CD4-positive, alpha-beta T cell treated with Interleukin-10 for 1 hour (primary cell): ENCODE measurements at places on chromosomes 12 and 14.
A peak's percentile ranks its signal among the peaks of the same experiment; 100 is the strongest.

DNA sequence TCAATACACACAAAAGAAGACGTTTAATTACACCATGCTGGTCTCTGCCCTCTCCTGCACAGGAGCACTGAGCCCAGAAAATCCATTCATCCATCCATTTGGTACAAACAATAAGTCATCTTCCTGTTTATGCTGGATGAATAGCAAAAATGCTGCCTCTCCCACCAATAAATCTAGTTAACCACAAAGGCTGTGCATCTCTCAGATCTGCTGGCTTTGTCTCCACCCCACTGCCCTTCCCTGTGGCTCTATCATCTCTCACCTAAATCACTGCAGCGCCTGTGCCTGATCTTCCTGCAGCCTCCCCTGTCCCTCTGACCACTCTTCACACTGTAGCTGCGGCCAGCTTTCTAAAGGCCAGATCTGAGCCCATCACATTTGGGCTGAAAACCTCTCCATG, 72.9 kb upstream of the DDX11 start:
- no peak for DNase-seq

GRCh38 chr12:131112700-131113290, 159.1 kb downstream of the ADGRD1 start:
- no peak for DNase-seq

- DNase-seq = no peak
Observed at GRCh38 chr12:108750526-108750925, 19.2 kb upstream of the CORO1C start.

DNA sequence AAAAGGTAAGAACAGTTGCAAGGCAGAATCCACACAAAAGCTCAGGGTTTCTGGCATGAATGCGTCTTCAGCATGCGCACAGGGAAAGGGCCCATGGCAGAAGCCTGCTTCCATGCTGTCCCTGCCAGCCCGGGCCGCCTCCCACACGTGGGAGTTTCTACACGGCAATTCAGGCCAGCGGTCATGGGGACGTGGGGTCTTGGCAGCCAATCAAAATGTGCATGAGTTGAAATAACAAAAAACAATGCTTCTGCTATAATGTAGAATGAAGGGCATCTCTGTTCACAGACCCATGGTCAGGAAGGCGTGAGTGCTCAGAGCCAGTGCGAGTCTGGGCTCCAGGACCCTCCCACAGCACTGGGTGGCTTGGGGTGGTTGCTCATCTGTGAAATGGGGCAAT, 28.6 kb downstream of the AMN start:
- DNase-seq = no peak

DNA sequence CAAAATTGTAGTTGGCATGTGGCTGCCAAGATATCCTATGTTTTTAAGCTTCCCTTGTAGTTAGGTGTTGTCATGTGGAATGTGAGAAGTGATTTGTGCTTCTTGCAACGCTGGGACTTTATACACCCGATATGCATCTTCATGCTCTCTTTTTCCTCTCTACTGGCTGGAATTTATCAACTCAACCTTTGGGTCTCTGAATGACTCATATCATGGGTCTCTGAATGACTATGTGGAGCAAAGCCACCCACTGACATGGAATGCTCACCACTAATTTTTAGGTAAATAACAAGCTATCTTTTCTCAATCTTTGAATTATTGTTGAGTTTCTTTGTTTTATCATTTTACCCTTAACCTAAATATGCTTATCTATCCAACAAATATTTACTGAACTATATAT, 144.6 kb downstream of the ATP23 start:
- DNase-seq = no peak

DNA sequence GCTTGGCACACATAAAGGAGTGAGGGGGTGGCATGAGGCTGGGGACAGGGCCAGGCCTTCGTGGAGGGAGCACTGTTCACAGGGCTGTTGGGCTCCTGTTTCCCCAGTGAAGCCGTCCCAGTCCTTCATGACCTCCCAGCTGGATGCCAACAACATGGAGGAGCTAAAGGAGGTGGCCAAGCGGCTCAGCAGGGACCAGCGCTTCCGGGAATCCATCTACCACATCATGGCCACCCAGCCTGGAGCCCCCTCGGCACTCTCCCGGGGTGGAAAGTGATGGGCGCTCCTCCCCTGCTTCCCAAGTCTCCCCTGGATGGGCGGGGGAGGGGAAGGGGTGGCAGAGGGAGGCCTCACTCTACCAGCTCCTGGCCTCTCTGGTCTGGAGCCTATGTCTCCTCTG, 43.6 kb downstream of the PLEKHD1 start:
- no peak for DNase-seq

DNA sequence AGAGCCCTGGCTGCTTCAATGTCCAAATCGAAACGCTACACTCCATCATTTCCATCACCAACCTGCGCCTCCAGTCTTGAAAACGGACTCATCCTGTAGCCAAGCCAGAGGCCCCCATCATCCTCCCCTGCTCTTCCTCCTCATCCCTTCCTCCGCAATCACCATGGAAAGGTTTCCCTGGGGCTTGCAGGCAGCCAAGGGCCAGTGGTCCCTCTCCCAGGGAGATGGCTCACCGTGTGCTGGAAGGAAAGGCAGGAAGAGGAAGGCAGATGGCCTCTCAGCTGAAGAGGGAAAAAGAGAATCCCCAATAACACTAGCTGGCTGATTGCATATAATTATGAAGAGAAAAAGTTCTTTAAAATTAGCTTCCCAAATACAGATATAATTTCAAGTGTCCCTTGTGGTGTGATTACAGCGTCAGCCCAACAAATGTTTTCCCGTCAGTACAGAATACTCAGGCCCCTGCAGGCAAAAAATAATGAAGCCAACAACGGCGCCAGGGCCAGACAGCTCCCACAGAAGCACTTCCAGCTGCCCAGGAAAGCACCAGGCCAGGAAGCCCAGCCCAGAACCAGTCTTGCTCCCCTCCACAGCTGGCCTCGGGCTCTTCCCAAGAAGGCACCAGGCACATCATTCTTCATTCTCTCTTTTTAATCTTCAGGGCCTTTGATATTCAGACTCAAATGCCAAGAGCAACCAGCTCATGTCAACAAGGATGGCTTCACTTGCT, 24.7 kb downstream of the ITPK1 start:
- DNase-seq = no peak

- no peak for DNase-seq
Observed at GRCh38 chr14:59376686-59377085, 88.5 kb downstream of the GPR135 start.

GRCh38 chr12:84637926-84638325, 274.7 kb downstream of the SLC6A15 start:
- no peak for DNase-seq

- DNase-seq = no peak
Observed at GRCh38 chr12:125282921-125283320, 217.7 kb downstream of the AACS start.

GRCh38 chr12:97524812-97525211, 62.2 kb downstream of the RMST start:
- DNase-seq = no peak

DNA sequence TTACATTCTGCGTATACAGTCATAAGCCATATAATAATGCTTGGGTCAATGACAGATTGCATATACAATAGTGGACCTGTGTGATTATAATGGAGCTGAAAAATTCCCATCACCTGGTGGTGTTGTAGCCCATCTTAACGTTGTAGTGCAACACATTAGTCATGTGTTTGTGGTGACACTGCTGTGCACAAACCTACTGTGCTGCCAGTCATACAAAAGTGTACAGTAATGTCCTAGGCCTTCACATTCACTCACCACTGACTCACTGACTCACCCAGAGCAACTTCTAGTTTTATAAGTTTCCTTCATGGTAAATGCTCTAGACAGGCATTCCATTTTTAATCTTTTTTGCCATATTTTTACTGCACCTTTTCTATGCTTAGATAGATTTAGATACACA, 194.8 kb upstream of the SEL1L start:
- no peak for DNase-seq

GRCh38 chr14:56273155-56273554, 154.9 kb downstream of the PELI2 start:
- no peak for DNase-seq

- peak; percentile 74 for DNase-seq
Observed at GRCh38 chr14:22555384-22556011, 33.5 kb downstream of the DAD1 start.

DNA sequence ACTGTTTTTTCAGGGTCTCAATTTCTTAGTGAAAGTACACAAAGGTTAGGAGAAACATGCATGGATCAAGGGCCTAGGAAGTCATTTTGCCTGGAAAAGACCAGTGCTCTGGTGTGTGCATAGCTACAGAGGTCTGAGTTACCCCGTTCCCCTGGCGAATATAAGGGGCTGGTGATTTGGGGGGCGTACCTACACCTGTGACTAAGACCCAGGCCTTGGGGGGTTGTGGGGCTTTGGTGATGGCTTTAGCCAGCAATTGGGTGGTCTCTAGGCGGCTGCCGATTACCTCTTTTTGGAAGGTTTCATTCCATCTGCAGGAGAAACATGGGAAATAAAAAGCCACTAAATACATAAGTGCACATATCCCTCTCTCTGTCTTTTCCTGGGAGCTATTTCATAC, 1.1 kb downstream of the SDR39U1 start:
- no peak for DNase-seq
